ENCODE measurements at places on chromosomes 5 and 9.
A peak's percentile ranks its signal among the peaks of the same experiment; 100 is the strongest.

DNA sequence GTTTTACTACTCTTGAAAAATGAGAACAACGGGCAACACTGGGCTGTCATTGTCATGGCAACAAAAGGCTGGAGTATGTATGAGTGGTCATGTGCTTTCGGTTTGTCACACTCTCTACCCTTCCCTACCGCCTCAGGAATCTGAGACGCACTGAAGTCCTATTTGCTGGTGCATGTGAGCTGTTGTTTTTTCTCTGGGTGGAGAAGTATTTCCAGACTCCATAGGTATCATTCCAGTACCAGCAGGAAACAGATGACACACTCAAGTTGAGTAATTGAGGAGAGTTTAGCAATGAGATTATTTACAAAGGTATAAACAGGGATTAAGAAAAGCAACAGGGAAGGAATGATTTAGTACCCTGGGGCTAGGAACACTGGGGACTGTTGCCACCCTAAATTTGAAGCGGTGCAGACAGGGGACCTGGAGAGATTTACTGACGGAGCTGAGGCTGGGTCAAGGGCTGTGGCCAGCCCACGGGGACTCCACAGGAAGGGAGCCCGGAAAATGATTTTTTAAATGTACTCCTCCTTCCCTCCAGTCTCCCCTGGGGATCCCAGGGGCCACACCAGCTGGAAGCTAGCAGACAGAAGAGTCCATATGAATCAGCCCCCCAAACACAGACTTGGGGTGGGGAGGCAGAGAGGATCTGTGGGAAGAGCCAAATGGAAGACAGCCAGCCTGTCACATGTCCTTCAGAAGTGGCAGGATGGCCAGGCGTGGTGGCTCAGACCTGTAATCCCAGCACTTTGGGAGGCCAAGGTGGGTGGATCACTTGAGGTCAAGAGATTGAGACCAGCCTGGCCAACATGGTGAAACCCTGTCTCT lies 13.2 kb upstream of the ZBTB43 start:
- DNase-seq: peak; percentile 74

DNA sequence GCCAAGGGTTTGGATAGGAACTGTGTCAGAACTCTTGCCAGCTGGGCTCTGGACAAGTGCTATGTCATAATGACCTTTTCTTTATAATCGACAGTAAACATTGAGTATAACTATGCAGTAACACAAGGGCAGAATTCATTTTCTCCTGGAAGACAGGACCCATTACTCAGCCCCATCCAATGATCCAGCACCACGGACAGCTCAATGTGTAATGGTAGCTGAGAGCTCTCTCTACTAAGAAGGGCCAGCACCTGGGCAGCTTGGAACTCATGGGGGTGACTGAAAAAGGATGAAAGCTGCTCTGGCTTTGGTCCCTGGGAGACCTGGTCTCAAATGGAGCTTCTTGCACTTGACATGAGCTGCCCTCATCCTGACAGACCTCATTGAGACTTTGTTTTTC lies 347.8 kb downstream of the TRIM32 start:
- DNase-seq: peak; percentile 30

- no peak for DNase-seq
Observed at GRCh38 chr5:155983954-155984353, 343.0 kb upstream of the SGCD start.

DNA sequence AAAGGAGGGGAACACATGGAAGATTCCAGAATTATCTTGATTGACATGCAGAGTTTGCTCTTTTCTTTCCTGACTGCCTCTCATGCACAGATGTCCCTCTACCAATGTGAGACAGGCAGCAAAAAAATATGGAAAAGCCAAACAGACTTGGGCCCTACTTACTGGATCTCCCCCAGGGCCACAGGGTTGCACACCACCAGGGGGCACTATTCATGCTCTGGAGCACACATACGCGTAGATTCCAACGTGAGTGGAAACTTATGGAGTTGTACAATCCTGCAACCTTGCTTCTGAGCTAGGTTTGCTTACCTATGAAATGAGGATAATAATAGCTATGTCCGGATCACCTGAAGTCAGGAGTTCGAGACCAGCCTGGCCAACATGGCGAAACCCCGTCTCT lies 319.5 kb downstream of the ARHGEF28 start:
- no peak for DNase-seq

GRCh38 chr9:21160178-21160577 lies 6.3 kb downstream of the IFNA21 start:
- DNase-seq: no peak

GRCh38 chr9:122213589-122214413 lies 15.0 kb downstream of the LHX6 start:
- DNase-seq: no peak

- DNase-seq: no peak
Observed at GRCh38 chr9:133347515-133347984, 381 bp downstream of the MED22 start.

DNA sequence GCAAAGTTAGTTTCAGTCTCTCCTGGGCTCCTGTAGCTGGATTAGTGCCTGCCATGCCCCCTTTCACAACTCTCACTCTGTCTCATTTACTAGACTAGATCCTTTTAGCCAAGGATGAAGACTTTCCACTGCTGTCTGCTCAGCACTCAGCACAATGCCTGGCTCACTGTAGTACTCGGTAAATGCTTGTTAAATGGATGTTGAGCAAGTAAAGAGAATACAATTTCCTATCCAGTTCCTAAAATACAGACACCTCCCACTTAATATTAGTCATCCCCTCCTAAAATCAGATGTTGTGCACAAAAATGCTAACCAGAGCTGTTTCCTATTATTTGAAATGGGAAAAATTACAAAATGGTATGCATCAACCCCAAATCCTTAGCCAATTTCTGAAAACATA lies 195.8 kb downstream of the SREK1 start:
- DNase-seq: no peak

Measured in cerebellar cortex (tissue), 1 donor.